ENCODE measurements at places on chromosomes 16 and 17.

DNA sequence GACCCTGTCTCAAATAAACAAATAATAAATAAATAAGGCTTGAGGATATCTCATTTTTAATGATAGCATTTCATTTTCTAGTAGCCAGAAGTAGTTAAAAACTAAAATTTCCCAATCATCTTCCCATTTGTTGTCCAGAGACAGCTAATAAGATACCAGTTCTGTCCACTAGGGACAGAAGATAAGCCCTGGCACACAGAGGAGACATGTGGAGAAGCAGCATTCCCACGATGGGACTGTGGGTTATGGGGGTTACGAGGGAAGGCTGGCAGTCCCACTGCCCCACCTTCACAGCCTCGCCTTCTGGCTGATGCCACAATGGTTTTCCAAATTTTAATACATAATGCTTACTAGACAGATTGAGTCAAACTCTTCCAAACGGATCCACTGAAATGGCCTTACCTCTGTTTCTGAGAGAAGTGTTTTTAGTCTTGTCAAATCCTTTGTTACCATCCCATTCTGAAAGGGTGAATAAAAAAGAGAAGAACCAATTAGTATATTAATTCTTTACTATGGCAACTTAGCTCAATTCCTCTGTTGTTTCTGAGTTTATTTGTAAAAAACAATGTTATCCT, 44.2 kb downstream of the HELZ start:
- no peak for DNase-seq

- DNase-seq = no peak
These were observed 23.8 kb downstream of the OGFOD1 start for GRCh38 chr16:56475201-56475600.

- no peak for DNase-seq
These were observed 49.9 kb downstream of the TEX14 start for GRCh38 chr17:58641887-58642311.

DNA sequence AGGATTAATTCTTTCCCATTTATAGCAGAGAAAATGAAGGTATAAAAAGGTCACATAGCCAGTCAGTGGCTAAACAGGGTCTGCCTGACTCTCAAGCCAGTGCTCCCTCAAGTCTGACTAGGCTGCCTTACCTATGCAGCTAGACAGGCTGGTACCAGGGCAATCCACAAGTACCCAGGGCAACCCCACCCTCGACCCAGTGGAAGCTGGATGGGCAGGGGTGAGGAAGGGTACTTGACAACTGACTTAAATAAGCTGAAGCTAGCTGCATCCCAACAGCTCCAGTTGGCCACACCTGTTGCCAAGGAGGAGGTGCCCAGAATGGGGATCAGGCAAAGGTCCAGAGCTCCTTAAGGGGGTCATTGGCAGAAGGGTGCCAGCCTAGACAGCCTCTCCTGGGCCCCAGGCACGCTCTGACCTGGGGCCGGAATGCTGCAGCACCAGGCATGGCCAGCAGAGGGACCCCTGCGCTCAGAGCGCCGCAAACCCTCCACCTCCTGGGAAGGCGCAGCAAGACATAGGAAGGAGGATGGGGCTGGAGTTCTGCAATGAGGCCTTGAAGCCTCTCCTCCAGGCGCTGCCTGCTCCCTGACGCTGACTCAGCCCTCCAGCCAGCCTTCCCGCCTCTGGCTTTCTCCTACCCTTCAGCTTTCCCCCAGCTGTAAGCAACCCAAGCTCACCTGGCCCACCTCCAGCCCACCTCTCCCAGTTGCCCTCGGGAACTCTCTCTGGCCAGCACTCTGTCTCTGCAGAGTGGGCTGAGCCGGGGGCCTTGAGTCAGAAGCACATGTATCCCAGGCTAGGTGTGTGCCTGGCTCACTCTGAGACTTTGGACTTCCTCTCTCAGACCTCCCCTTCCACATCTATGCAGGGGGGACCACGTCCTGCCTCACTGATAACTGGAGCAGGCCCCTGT, 28.8 kb downstream of the MPP2 start:
- peak; percentile 23 for DNase-seq

- DNase-seq = no peak
These were observed 169.0 kb downstream of the IRF8 start for GRCh38 chr16:86067936-86068335.

GRCh38 chr17:78130437-78131101, at the start of gene TMC8:
TSS of gene TMC8 (plus strand) at chr17:78130771. CDS start at chr17:78131589, 818 bp downstream.
- no peak for DNase-seq

DNA sequence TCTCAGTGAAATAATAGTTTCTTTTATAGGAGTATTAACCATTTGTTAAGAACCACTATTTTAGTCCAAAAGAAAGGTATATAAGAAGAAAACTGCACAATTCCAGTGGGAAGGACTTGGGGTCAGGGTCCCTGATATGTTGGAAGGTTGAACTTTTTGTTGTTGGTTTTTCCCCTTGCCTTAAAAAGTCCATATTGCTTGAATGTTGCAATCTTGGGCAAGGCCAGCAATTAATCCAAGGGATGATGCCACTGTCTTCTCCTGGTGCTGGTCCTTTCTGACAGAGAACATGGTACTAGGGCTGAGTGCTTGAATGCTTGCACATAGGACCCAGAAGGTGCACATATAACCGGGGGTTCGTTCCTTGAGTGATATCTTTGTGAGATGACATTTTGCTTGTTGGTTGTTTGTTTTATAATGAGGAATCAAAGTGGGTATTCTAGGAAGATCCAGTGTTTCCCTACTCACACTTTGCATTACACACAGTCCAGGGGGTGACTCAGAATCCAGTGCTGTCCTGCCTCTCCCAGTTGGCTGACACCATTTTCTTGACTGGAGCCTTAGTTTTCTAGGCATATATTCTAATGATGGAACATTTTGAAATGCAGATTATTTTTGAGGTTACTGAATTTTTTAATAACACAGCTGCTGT, 54.9 kb downstream of the SIAH1 start:
- DNase-seq = no peak

DNA sequence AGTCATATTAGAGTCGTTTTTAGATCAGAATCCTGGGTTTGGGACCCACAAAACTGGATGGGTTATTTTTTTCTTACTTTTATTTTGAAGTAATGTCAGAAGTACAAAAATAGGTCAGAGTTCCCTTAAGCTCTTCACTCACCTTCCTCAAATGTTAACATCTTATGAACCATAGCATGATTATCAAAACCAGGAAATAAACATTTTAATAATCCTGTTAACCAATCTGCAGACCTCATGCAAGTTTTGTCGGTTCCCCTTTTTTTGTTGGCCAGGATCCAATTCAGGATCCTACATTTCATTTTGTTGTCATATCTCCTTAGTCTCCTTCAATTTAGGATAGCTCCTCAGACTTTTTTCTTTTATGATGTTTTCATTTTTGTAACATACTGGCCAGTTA, 162.0 kb downstream of the CHD9 start:
- DNase-seq = no peak

DNA sequence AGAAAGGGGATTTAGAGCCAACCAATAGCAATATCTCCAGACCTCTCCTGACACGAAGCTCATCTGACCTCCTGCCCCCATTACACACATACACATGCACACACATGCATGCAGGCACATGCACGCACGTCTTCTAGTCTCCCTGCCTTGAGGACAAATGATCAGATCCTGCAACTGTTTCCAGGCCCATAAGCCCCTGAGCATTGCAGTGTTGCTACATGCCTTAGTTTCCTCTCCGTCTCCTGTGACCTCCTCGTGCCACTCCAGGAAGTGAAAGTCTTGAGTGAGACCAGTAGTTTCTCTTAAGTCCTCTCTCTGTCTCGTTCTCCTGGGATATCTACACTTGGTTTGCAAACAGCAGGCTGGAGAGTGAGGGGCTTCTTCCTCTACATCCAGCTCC, 8.2 kb downstream of the CIITA start:
- no peak for DNase-seq

GRCh38 chr17:14712611-14713021, 411.7 kb downstream of the HS3ST3B1 start:
- no peak for DNase-seq

- no peak for DNase-seq
These were observed 19.9 kb downstream of the IGFBP4 start for GRCh38 chr17:40463122-40463550.

- DNase-seq = no peak
These were observed 645 bp downstream of the NLGN2 start for GRCh38 chr17:7408252-7408727.

- DNase-seq = no peak
These were observed 30.7 kb downstream of the CCR7 start for GRCh38 chr17:40534371-40535189.

DNA sequence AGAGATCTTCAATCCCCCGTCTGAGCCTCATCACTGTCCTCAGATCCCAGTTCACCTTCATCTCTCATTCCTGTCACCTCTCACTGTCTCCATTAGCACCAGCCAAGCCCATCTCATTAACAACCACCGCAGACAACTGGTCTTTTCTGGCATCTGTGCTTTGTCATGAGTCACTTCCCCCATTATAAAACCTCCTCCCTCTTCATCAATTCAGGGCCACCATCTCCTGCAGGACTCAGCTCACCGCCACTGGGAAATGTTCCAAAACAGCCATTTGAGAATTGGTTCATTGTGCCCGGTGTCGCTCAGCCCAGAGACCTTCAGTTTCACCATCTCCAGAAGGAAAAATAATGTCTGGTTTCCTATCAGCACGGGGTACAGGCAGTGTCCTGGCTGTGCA, 56.9 kb upstream of the TEKT3 start:
- DNase-seq = no peak

- DNase-seq = no peak
These were observed 70.8 kb upstream of the TNRC6C start for GRCh38 chr17:77887464-77888241.

- DNase-seq = no peak
These were observed 12.5 kb downstream of the TMIGD1 start for GRCh38 chr17:30321314-30321713.

- DNase-seq = no peak
These were observed 166.8 kb downstream of the MAP2K6 start for GRCh38 chr17:69581061-69581961.

DNA sequence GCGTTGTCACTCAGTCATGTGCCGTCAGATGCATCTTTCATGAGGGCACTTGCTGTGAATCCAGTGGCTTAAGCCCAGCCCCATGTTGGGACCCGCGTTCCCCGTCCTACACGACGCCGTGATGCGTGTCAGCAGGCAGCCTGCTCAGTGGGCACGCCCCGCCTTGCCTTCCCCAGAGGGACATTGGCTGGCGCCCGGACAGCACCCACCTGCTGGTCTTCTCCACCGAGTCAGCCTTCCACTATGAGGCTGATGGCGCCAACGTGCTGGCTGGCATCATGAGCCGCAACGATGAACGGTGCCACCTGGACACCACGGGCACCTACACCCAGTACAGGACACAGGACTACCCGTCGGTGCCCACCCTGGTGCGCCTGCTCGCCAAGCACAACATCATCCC, 8.8 kb downstream of the ITGB4 start:
- DNase-seq = no peak

GRCh38 chr17:21358682-21359482, 17.3 kb upstream of the KCNJ12 start:
- DNase-seq = no peak

DNA sequence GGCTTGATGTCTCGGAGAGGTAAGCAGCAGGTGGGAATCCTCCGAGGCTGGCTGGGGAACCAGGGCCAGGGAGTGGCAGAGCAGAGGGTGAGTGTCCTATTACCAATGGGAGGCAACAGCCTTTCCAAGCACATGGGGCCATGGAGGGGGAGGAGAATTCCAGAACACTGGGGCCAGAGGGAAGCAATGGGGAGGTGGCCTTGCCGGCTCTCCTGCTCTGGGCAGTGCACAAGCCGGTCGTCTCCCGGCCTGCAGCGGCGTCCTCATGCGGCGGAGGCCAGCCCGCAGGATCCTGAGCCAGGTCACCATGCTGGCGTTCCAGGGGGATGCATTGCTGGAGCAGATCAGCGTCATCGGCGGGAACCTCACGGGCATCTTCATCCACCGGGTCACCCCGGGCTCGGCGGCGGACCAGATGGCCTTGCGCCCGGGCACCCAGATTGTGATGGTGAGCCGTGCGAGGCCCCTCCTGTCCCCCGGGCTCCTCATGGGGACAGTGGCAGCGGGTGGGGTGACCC, 21.9 kb downstream of the SGSH start:
- DNase-seq = no peak

DNA sequence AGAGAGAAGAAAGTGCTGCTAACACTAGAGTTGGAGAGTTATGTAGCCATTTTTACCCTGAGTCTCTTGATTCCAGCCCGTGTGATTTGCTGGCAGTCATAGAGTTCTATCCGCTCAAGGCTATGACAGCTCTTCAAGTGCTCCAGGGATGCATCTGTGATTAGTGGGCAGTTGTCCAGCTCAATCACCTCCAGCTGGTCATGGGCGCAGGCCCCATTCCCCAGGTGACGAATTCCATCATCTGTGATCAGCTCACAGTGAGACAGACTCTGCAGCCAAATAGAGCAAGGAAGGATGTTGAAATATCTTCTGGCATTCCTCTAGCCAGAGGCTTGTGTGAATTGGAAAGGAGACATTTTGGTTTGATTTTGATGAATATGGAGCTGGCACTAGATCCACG, 38.4 kb upstream of the STAC2 start:
- no peak for DNase-seq

GRCh38 chr17:12993631-12994030, 24.2 kb downstream of the ELAC2 start:
- no peak for DNase-seq

- DNase-seq = no peak
These were observed 55.7 kb downstream of the LYRM1 start for GRCh38 chr16:20956319-20956718.

DNA sequence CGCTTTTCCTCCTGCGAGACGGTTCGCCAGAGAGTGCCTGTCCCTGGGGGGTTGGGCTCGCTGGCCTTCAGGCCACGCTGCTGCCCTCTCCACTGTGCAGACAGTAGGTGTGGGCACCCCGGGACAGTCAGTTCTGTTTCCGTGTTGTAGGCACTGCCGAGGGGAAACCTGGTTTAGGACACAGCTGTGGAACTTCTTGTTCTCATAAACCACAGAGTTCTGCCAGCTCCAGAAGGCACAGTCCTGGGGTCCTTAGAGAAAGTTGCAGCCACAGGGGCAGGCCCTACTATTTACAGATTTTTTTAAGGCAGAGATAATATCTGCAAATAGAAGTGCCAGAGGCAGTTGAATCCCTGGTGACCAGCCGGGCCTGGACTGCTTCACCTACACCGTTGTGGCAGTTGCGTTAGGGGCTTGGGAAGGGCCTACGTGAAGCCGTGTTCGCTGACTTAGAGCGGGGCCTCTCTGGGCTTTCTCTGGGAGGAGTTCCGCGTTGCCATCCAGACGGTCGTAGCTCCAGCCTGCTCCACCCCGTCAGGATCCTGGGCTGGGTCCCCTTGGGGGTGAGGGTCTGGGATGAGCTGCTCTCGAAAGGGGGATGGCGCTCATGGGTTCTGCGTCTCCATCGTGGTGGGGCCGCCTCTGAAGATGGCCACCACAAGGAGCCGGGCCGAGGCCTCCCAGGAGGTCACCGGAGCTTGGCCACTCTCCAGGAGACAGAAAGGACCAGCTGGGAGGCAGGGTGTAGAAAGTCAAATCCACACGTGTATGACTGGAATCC, 126.3 kb downstream of the BANP start:
- DNase-seq = no peak

DNA sequence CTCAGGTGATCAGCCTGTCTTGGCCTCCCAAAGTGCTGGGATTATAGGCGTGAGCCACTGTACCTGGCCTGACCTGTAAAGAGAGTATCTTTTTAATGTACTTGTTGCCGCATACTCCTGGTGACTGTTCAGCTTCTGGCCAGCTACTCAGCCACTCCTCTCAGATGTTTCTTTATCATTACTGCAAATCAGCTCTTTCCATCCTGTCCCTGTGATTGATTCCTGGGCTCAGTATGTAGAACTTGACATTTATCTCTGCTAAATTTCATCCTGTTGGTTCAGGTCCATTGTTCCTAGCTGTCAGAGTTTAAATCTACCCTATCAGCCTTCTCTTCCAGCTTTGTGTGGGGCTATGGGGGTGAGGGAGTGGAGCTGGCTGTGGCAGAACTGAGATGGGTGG, 211.5 kb upstream of the ASIC2 start:
- DNase-seq = no peak

All from activated CD8-positive, alpha-beta memory T cell treated with anti-CD3 and anti-CD28 coated beads for 48 hours (primary cell).